ENCODE measurements at places on chromosomes 7 and 10. TPM values are rescaled to one million over a fixed set of nuclear protein-coding genes. Genes with fewer than 3 reads are reported as not detected.

- DNase-seq: no peak
These were observed 9.0 kb downstream of the PUS7 start for GRCh38 chr7:105512926-105513526.

DNA sequence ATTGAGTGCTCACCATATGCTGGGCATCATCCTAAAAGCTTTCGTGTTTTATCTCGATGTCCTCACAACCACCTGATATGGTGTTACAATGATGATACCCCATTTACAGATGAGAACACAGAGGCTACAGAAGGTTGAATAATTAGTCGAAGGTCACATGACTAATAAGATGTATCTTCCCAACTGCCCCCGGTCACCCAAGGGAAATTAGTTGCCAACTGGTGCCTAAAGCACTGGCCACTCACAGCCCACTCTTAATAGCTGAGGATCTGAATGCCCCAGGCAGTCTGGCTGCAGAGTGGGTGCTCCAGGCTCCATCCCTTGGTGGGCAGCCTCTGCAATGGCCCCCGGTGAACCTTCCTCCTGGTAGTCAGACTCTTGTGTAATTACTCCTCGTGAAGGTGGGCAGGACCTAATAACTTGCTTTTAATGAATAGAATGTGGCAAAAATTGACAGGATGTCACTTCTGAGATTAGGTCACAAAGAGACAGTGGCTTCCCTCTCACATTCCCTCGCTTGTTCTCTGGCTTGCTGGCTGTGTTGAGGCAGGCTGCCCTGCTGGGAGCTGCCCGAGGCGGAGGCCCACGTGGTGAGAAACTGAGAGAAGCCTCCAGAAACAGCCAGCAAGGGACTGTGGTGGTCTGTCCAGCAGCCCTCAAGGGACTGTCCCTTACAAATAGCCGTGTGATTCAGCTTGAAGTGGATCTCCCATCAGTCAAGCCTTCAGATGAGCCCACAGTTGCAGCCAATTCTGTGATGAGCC is 109.4 kb downstream of the ARHGAP22 start:
- DNase-seq: no peak

NEBL gene
- total RNA-seq: 0.32 TPM

DNA sequence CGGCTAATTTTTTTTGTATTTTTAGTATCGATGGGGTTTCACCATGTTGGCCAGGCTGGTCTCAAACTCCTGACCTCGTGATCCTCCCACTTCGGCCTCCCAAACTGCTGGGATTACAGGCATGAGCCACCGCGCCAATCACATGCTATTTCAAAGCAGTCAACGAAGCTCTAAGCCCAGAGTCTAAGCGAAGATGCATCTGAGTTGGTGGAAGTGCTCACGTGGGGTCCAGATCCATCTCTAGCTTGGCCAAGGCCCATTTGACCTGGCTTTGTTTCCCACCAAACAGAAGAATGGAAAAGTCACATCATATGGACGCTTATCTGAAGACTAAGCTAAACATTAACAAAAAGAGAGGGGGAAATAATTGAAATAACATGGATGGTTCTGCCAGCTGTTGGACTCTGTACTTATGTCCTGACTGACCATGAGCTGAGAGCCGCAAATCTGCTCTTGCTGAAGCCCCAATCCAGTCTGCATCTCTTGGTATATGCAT is 3.8 kb upstream of the GTF2I start:
- no peak for DNase-seq

- peak; percentile 60 for DNase-seq
These were observed 2.1 kb downstream of the MXI1 start for GRCh38 chr10:110209454-110209925.

DNA sequence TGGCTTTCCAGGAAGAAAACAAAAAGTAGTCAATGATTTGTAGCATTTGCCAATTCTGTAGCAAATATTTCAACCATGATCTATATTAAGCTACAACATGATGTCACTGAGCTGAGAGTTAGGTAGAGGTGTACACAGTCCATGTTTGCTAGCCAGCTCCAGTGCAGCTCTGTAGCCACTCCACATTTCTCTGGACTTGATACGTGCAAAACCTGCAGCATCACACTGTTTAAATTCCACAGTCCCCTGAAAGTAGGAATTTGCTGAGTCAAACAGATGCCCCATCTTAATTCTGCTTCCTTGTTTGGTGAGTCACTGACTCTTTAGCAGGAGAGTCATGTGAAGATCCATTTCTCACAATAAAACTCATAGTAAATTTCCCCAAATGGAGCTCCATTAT is 89.8 kb upstream of the LRRTM3 start:
- DNase-seq: peak; percentile 85

DNA sequence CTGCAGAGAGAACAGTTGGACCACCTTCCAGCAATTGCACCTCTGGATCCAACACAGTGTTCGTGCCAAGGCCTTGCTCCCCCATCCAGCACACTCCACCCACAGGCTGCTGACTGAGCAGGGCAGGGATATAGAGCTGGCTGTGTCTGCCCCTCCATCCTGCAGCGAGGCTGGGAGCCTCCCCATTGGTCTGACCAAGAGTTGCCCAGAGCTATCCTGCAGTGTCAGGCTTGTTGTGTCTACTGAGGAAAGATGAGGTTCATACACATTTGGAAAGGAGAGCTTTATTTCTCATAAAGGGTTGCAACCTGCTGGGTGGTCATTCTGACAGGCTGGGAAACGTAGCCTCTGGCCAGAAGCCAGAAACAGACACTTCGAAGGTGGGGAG is 27.1 kb downstream of the PRF1 start:
- DNase-seq: no peak

KNDC1 gene
- total RNA-seq: 0.03 TPM

PTER gene
- total RNA-seq: 10.1 TPM

MEPCE gene
- 27.6 TPM for total RNA-seq

FANK1 gene
- total RNA-seq: 4.1 TPM

- no peak for DNase-seq
These were observed 56.8 kb downstream of the ZNF438 start for GRCh38 chr10:30974773-30975415.

MARVELD1 gene
- 58.6 TPM for total RNA-seq

DNA sequence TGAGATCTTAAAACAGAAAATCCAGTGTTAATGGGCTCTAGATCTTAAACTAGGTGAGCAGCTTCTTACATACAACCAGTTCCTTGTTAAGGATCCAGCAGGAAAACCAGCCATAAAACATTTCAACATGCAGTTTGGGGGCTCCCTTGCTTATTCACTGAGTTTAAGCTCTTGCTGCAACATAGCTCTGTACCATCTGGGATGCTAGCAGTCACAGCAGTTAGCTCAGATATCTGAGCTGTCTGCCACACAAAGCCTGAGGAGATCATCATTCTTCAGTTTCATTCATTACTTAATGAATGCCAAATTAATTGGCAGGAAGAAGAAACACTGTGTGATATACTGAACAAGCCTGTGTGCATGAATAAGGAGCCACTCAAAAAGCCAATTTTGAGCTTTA is 62.8 kb downstream of the PODXL start:
- DNase-seq: no peak

DNA sequence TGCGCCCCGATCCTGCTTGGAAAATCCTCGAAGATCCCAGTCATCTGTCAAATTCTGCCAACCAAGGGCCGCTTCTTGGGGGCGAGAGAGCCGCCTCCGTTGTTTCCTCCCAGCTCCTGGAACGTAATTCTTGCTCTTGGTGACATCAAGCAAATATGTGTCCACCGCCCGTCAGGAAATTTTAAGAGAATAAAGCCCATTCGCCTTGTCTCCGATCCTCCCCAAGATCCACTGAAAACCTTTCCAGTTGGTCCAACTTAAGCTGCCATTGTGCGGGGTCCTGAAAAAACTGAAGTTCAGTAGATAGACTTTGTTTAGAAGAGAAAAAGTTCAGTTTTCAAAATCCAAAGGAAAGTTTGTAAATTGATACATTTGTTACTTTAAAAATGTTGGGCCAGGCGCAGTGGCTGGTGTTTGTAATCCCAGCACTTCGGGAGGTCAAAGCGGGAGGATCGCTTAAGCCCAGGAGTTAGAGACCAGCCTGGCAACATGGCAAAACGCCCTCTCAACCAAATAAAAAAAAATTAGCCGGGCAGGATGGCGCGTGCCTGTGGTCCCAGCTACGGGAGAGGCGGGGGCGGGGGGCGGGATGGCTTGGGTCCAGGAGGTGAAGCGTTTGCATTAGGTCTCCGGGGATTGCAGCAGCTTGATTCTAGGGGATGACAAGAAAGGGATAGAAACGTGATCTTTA is 1.0 kb upstream of the ZNF800 start:
- no peak for DNase-seq

GRCh38 chr10:21280971-21281572 is 244.4 kb downstream of the SKIDA1 start:
- no peak for DNase-seq

GRCh38 chr7:106736508-106737201 is 75.7 kb upstream of the CCDC71L start:
- DNase-seq: peak; percentile 75

DNA sequence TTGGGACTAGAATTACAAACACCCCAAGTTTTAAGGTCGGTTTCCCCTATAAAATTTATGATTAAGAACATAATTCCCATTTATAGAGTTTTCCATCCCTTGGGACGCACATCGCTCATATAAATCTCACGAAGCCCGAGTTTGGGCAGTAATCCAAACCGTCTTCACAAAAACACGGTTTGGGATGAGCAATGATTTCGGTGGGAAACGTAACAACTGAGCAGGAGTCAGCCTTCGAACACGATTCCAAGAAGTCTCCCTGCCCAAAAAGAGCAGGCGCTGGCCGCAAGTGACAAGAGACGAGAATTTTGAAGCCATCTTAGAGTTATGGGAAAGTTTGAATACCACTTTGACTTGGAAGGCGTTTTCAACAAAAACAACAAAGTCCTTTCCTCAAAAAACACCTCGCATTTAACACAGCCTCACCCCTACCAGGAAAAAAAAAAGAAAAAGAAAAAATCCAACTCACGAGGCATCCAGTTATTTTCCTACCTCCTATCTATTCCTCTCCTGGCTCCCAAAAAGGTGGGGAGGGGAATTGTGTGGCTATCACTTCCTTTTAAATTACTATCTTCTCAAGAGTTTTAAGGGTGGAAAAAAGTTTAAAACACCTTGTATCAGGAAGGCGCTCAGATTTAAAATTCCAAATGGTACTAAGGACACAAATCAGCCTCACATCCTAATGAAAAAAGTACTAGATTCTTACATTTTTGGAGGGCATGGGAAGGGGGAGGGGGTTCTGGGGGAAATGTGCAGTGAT is 1.6 kb downstream of the SEPHS1 start:
- peak; percentile 49 for DNase-seq

IL2RA gene
- not detected for total RNA-seq

GRCh38 chr10:16735671-16736070 is 81.6 kb downstream of the RSU1 start:
- no peak for DNase-seq

- peak; percentile 87 for DNase-seq
These were observed 73.8 kb downstream of the SHOC2 start for GRCh38 chr10:110993024-110993693.

ASB13 gene
- total RNA-seq: 15.6 TPM

SPDYE8 gene
- total RNA-seq: not detected

- DNase-seq: no peak
These were observed 1.2 kb downstream of the SCIN start for GRCh38 chr7:12571691-12572090.

DNA sequence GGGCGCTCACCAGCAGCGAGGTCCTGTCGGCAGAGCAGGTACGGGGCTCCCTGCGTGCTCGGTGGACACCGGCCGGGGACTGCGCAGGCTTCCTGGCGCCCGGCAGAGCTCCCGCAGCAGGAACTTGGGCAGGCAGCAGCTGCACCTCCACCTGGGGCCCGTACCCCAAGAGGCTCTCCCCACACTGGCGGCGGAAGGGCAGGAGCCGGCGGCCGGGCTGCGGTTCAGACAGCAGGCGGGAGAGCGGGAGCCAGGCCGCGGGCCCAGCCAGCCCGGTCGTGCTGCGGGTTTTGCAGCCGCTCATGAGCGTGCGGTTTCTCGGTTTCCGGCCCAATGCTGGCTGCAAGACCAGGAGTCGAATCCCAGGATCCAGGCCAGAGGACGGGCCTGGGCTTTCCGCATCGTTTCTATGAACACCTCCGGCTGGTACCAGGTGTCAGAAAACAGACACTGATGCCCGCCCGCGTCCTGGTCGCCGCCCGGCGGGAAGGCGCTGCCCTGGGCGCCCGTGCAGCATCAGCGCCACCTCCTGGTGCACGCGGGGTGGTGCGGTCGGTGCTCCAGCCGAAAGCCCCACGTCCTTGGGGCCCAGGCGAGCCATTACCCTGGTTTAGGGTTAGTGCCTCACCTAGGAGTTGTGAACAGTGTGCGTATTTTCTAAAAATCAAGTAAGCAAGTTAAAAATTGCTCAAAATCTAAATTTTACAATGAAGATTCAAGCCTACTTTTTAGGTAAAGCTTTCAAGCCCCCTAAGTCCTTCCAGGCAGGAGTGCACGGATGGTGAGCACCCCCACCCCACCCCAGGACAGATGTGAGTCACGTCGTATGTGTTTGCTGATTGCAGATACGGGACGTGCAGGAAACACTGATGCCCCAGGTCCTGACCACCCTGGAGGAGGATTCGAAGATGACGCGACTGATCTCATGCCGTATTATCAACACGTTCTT is 47.4 kb upstream of the PRKAR1B start:
- no peak for DNase-seq

GRCh38 chr10:112815269-112816032 is 134.6 kb upstream of the TCF7L2 start:
- DNase-seq: no peak

GRCh38 chr10:71263376-71263775 is 51.0 kb downstream of the UNC5B start:
- DNase-seq: no peak

- DNase-seq: no peak
These were observed 17.5 kb downstream of the RCC1L start for GRCh38 chr7:75055830-75056772.

- DNase-seq: no peak
These were observed 10.2 kb downstream of the ZRANB1 start for GRCh38 chr10:124952123-124952522.

DNA sequence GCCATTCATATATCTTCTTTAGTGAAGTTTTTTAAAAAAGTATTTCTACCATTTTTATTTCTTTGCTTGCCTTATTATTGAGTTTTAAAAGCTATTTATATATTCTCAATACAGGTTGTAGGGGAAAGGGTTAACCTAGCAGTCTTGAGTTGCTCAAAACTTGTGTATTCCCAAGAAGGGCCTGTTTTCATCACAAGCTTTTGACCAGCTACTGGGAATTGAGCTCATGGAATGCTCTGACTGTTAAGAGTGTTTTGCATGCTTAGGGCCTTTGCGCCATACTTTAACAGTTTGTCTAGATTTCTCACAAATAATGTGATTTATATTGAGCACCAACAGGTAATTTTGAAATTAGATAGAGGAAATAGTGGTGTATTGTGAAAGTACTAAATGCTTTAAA is 72.0 kb upstream of the CALCR start:
- DNase-seq: no peak

Data from foreskin keratinocyte (primary cell).